ENCODE measurements at places on chromosomes 13 and 19. TPM values are rescaled to one million over a fixed set of nuclear protein-coding genes. Genes with fewer than 3 reads are reported as not detected.

The MUC16 gene
- not detected for polyA plus RNA-seq

- DNase-seq, result no peak
Observed at GRCh38 chr19:19453125-19453454, 47.6 kb downstream of the GATAD2A start.

The CFD gene
- polyA plus RNA-seq, result 0.45 TPM

DNA sequence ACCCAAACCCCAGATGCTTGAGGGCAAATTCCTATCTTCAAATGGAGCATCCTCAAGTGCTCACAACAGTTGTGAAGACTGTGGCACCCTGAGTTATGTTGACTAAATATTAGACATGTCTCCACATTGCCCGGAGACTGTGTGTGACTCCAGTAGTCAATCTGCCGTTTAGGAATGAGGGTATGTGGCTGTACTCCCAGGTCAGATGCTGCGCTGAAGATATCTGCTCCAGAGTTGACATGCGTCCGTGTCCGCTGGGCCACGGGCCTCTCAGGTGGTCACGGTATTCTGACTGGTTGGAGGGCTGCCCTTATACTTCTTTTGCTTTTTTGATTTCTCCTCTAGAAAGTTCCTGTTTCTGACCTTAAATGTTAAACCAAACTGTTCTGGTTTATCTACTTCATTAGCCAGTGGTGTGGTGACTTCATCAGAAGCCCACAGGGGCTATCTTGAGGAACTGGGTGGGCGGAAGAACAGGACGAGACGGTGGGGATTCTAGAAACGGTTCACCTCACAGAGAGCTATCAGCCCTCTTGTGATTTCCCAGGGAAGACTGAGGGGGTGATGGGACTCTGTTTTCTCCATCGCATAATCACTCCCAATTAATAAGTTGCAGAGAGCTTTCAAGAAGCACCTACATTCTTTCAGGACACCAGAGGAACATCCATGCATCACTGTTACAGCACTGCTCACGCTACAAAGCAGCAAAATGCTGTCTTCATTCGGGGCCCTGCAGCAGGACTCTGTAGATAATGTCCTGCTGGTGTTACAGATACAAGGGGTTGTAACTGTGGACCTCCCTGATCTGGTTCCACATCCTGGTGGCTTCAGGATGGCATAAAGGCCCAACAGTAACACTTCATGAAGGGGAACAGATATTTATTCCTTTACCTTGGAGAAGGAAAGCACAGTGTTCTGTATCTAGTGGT lies 1.3 kb upstream of the LCP1 start:
- DNase-seq, result no peak

DNA sequence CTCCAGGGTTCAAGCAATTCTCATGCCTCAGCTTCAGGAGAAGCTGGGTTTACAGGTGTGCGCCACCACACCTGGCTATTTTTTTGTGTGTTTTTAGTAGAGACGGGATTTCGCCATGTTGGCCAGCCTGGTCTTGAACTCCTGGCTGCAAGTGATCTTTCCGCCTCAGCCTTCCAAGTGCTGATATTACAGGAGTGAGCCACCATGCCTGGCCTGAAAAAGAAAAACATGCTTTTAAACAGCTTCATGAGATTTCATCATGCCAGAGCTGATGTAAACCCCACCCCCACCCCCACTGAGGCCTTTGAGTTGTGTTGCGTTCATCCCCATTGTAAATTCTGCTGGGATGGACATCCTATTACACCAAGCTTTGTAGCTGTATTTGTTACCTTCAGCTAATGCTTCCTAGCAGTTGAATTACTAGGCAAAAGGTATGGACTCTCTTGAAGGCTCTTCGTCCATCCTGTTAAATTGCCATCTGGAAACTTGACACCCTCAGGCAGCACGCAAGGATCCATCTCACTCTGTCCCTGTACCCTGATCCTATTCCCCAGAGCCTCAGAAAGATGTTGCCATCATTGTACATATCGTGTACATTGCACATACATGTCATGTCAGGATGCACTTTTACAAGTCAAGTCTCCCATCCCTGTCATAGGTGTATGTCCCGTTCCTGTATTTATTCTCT lies 47.3 kb downstream of the NFIX start:
- DNase-seq, result no peak

DNA sequence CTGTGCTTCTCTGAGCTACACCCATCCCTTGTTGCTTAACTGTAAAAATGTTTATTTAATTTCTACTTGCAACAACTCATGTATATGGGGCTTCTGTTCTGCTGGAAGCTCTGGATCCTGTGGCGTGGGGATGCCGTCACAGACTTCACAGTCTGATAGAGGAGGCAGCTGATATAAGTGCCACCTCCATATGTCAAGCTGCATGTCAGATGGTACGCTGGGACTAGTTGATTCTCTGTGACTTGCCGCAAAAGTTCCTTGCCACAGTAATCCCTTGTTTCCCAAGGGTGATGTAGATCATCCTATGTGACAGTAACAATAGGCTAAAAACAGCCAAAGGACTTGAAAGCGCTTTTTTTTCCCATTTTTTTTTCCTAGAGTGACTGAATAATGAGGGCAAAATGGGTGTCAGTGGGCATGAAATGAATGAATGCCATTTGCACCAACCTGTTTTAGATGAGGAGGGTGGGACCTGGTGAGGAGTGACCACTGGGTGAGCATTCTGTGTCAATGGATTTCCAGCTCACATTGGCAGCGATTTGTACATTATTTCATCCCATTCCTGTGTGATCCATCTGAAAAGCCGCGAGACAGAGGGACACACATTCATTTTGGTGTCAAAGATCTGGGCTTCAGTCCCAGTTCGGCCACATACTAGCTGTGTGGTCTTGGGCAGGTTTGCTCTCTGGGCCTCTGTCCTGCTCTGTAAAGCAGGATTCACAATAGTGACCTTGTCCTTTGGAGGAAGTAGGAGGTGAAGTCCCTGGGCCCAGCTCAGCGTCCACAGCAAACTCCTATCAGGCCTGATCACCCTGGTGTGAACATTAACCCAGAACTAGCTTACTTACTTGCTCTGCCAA lies 88.9 kb upstream of the RNF113B start:
- no peak for DNase-seq

DNA sequence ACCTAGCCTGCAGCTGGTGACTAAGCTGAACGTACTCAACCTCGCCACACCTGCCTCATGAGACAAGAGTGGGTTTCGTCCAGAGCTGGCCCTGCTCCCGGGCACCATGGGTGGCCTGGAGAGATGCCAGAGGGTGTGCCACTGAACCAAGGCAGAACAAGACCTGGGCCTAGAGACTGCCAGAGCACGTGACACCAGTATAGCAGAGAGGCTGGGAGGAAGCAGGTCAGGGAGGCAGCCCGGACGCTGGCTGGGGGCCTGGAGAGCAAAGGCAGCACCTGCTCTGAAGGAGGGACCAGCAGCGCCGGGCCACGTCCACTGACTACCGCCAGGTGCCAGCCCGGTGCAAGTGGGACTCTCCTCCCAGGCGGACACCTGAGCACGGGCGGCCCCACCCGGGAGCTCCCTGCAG lies 7.3 kb upstream of the C13orf46 start:
- no peak for DNase-seq

DNA sequence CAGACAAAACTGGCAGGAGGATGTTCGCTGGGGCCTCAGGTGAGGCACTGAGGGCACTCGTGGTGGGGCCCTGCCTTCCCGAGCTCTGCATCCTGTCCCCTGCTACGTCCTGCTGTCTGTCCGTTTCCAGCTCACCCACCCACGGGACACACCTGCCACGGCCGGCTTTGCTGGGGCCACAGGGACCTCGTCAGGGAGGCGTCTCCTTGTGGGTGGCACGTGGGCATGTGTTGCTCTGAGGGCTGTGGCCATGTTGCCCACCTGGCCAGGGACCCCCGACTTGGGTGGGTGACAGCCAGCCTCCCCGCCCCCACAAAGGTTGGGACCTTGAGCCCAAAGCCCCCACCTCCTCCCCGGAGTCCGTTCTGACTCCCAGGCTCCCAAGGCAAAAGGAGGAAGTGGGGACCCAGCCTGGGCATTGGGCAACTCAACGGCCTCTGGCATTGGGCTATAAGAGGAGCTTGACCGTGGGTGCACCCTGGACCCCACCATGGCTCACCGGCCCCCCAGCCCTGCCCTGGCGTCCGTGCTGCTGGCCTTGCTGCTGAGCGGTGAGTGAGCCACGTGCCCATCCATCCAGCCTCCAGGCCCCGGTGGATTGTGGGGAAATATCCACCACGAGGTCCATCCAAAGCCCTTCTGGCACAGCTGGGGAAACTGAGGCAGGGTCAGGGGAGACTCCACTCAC lies at the start of gene PRTN3:
Gene PRTN3 (plus strand): TSS at position 481 of the 688 bp plus-strand sequence. CDS start 10 bp downstream, at position 491.
- DNase-seq, result no peak

The PLPPR3 gene
- polyA plus RNA-seq, result 1.3 TPM

- DNase-seq, result no peak
Observed at GRCh38 chr13:82116422-82116989, 1765.8 kb downstream of the SLITRK1 start.

The ZNF724 gene
- 0.97 TPM for polyA plus RNA-seq

- DNase-seq, result no peak
Observed at GRCh38 chr13:76942363-76942762, 5.9 kb upstream of the ACOD1 start.

DNA sequence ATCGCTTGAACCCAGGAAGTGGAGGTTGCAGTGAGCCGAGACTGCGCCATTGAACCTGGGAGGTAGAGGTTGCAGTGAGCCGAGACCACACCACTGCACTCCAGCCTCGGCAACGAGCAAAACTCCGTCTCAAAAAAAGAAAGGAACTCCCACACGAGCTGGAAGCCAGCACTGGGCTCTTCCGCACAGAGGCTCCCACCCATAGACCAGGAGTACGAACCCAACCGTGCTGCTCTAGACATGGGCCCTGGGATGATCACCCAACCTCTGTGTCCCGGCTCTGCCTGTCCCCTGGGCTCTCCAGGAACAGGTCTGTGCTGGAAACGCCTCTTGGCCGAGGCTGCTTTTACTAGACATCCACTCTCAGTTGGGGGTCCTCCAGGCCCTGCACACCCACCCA lies 12.0 kb downstream of the DOT1L start:
- DNase-seq, result no peak

DNA sequence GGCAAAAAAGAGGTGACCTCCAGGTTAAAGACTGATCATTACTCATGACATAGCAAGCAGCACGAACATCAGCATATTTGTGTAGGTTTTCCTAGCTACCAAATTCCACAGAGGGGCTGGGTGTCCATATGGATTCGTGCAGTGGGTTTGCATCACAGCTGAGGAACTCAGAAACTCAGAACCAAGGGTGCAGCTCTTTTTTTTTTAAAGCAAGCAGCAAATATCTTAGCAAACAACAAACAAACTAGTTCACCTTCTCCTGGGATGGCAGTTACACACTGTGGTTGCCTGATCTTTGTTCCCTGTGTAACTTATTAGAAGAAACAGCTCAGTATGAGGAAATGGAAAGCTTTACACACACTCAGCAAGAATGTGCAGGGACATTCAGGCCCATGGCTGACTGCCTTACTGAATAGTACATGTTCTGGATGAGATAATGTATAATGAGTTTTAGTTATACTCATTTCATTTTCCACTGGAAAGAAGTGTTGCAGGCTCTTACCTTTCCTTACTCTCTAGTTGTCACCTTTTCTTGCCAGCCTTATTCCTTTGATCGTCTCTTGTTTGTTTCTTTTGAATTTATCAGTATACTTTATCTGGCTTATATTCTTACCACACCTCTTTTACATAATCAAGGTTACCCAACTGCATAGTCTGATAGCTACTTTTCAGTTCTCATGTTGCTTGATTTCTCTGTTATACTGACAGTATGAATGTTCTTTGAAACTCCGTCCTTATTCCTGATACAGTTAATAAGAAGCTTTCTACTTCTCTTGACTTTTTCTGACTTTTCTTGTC lies 4.3 kb downstream of the NDFIP2 start:
- peak; percentile 57 for DNase-seq

DNA sequence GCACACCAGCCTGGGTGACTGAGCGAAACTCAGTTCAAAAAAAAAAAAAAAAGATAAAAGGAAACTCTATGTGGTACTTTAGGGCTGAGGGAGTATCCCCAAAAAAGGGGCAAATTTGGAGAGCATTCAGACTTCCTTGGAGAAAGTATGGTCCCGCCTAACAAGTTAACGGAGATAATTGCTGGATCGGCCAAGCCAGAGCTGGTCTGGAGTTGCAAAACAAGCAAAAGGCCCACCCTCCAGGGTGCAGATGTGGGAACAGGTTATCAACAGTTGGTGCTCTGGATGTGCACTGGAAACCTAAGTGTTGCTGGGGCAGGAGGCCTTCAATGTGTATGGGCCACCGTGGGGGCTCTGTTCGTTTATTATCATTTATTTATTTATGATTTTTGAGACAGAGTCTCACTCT lies 2.8 kb downstream of the IQCN start:
- DNase-seq, result no peak

DNA sequence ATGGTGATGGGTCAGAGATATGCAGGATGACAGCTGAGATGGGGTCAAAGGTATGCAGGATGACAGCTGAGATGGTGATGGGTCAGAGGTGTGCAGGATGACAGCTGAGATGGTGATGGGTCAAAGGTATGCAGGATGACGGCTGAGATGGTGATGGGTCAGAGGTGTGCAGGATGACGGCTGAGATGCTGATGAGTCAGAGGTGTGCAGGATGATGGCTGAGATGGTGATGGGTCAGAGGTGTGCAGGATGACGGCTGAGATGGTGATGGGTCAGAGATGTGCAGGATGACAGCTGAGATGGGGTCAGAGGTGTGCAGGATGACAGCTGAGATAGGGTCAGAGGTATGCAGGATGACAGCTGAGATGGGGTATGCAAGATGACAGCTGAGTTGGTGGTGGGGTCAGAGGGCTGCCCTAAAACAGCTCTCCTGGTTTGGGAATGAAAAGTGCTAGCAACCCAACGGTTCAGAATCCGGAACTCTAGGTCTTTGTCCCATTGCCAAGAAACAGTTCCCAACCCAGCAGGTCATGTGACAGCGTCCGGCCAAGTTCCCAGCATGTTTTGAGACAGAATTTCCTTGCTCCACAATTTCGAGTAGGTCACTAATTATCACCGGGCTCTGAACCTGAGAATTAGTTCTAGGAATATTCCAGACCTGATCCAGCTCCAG lies 3.2 kb downstream of the SELENOW start:
- DNase-seq, result no peak

DNA sequence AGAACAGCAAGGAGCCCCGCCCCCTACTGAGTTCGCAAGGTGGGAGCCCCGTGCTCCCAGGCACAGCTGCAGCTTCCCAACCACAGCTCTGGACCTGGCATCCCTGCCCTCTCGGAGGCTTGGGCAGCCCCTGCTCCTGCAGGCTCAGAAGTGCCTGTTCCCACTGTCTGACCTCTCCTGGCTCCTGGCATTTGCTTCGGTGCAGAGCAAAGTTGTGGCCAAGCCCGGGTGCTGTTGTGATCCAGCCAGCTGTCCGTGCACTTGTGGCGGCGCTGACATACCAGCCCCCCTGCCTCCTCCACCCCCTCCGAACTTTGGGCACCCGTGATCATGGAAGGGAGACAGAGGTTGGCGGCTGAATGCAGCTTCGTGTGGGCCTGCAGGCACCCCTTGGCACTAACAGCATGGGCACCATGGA lies 1386.8 kb downstream of the PCDH9 start:
- DNase-seq, result no peak

GRCh38 chr13:75771818-75772217 lies 135.7 kb downstream of the LMO7 start:
- peak; percentile 59 for DNase-seq

The RAB3D gene
- 15.6 TPM for polyA plus RNA-seq

GRCh38 chr13:40394304-40394985 lies 272.0 kb downstream of the FOXO1 start:
- DNase-seq, result no peak

The SWSAP1 gene
- 0.89 TPM for polyA plus RNA-seq

The ZNF358 gene
- polyA plus RNA-seq, result 20.7 TPM

Data from AG04450 (cell line).